ENCODE measurements at places on chromosomes 5 and 9.

- DNase-seq: no peak
These were observed 319.2 kb downstream of the IRX2 start for GRCh38 chr5:2432076-2432920.

- DNase-seq: no peak
These were observed 94.5 kb downstream of the PLPP1 start for GRCh38 chr5:55440188-55440646.

DNA sequence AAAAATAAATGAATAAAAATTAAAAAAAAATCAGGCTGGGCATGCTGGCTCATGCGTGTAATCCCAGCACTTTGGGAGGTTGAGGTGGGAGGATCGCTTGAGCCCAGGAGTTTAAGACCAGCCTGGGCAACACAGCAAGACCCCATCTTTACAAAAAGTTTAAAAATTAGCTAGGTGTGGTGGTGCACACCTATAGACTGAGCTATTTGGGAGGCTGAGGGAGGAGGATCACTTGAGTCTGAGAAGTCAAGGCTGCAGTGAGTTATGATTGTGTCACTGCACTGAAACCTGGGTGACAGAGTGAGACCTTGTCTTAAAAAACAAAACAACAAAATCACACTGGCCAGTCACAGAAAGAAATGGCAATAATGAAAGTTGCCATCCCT is 3.4 kb upstream of the CNTRL start:
- DNase-seq: no peak

GRCh38 chr9:113139225-113139829 is 11.5 kb upstream of the SLC31A2 start:
- DNase-seq: no peak

DNA sequence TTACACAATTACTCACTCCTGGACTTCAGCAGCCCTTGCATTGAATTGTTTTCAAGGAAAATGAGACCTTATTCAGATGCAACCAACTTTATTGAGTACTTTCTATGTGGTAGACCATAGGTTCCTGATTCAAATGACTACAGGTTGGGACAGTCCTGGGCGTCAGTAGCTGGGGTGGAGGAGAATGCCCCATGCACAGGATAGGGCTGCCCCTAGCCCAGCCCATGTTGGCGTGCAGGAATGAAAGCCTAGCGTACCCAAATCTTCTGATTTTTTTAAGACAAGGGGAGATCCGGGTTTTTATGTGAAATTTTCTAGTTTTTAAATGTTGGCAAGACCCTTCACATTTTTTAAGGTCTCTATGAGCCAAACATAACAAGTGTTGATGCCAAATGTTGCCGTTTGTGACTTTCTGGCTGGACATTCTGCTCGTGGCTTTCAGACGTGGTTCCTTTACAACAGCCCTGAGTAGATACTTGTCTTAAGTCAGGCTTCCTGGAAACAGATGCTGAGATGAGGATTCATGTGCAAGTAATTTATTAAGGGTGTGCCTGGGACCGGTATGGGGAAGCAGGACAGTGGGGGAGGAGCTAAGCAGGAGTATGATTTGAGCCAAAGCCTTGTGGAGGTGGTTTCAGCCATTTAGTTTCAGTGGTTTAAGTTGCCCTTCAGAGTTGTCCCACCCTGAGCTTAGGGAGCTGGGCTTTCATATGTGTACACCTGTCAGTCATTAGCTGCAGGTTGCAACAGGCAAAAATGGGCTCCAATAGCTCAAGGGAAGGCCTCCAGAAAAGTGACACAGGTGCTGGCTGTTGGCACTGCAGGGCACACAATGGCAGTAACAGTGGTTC is 154.1 kb downstream of the NTRK2 start:
- no peak for DNase-seq

DNA sequence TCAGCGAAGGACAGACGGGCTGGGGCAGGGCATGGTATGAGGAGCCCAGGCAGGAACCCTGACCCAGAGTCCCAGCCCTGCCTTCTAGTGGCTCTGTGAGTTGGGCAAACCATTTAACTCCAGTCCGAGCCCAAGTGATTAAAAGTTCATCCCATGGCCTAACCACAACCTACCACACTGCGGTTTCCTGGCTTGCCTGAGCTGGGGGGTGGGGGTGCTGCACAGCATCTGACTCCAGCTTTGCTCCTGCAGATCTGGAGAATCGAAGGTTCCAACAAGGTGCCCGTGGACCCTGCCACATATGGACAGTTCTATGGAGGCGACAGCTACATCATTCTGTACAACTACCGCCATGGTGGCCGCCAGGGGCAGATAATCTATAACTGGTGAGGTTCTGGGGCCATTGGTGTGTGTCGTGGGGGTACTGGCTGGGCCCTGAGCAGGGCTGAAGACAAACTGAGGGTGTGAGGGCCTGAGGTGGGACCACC is 49.0 kb downstream of the STOM start:
- DNase-seq: no peak

All from NCI-H1436 treated with DMSO at 0.1 percent for 48 hours (cell line).